ENCODE measurements at places on chromosomes 7 and 10.

DNA sequence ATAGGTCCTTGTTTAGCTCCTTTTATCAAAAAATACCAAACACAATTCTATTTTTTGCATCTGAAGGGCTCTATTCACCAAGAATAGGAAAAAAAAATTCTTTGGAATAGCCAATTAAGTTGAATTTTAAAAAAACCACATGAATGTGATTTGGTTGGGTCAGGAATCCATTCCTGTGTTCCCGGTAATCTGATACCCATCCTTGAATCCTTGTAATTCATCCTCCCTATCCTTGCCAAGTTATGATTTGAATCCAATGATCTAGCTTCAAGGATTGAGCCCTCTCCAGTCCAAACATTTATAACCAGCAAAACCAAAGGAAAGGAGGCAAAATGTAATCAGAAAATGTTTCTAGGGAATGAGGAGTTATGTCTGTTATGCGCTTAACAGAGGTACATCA is 86.6 kb downstream of the CFAP58 start:
- DNase-seq, result no peak

- DNase-seq, result no peak
These were observed 79.5 kb downstream of the NEBL start for GRCh38 chr10:20817646-20818045.

GRCh38 chr10:124573726-124574455 is 112.3 kb downstream of the LHPP start:
- DNase-seq, result no peak

DNA sequence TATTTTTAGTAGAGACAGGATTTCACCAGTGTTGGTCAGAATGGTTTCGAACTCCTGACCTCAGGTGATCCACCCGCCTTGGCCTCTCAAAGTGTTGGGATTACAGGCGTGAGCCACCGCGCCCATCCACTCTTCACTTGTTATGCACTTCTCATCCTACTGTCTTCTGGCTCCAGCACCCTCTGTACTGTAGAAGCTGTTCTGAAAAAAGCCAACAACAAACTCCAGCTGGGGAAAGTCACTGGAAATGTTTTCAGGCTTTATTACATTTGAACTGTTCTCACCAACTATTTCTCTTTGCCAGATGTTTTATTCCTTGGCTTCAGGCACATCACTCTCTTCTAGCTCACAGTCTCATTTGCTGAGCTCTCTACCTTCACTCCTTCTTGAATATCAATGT is 122.5 kb upstream of the EGR2 start:
- no peak for DNase-seq

GRCh38 chr10:93550606-93551005 is 15.9 kb upstream of the FFAR4 start:
- no peak for DNase-seq

DNA sequence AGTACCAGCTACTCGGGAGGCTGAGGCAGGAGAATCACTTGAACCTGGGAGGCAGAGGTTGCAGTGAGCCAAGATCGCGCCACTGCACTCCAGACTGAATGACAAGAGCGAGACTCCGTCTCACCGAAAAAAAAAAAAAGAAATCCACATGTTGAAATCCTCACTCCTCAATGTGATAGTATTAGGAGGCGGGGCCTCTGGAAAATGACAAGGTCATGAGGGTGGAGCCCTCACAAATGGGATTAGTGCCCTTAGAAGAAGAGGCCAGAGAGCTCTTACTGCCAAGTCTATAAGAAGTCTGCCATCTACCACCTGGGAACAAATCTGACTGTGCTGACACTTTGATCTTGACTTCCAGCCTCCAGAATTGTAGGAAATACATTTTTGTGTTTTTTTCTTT is 10.6 kb downstream of the MMD2 start:
- DNase-seq, result no peak

- no peak for DNase-seq
These were observed 41.7 kb upstream of the HSPA12A start for GRCh38 chr10:116784035-116784434.

DNA sequence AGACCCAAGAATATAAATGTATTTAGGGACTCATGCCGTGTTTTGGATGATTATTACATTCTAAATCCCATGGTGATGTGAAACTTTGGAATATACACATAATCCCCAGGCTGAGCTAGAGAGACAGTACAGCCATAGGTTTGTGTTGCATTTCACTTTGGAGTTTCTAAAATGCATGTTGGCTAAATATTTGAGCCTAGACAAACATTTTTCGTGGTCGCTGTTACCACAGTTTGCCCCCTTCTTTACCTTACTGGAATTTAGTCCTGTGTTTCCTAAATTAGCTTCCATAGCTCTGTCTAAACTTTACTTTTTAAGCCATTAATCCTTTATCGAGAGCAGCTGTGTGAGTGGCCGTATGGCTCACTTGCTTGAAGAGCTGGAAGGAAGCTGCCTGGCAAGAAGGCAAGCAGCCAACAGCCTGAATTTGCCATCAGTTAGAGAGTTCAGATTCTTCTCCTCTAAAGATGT is 192.0 kb downstream of the BICC1 start:
- no peak for DNase-seq

- DNase-seq, result no peak
These were observed 80.6 kb upstream of the OIT3 start for GRCh38 chr10:72812753-72813430.

GRCh38 chr10:88194961-88195367 is 331.5 kb downstream of the PTEN start:
- no peak for DNase-seq

DNA sequence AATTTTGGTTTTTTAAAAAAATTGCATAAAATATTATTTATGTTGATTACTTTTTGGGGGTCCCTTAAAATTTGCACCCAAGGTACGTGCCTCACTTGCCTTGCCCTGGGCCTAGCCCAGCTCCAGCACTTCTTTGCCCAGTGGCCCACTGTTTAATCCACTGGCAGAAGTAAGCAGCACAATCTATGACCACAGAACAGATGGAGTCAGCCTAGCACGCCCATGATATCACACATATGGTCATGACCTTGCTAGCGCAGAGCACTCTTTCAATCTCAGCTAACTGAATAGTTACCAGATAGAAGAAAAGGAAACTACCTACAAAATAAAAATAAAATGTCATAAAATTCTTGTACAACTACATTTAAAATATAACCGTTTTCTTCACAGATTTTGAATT is 5.6 kb downstream of the OGA start:
- no peak for DNase-seq

DNA sequence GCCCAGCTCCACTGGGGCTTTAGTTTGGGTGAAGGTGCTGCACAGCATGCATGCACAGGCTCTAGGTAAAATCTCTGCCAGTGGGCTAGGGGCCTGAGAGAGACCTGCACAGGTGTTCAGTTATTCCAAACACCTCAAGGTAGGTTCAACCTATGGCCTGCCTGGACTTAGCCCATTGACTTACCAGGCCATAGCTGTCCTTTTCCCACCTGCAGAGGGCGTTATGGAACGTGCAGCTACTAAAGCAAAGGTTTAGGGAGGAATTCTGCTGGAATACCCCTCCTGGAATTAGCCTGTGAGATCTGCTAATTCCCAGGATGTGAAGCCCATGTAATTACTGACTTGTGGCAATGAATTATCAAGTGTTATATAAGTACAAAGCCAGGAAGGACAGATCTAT is 3.6 kb downstream of the VWC2 start:
- DNase-seq, result no peak

DNA sequence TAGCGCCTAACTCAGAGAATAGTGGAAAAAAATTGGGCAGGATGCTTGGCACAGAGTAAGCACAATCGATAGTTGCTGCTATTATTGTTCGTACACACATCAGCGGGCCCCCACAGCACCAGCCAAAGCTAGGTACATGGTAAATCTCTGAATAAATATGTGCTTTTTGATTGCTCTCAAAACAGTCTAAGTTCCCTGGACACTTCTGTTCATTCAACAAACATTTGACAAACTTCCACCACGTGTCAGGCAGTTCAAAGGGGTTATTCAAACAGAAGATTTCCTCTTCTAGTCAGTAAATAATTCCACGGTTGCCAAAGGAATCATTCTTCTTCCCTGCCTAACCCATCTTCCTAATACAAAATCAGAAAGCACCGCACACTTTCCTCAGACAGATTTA is 150.8 kb downstream of the DGKI start:
- no peak for DNase-seq

GRCh38 chr7:113710310-113711096 is 208.3 kb downstream of the PPP1R3A start:
- DNase-seq, result peak; percentile 62

DNA sequence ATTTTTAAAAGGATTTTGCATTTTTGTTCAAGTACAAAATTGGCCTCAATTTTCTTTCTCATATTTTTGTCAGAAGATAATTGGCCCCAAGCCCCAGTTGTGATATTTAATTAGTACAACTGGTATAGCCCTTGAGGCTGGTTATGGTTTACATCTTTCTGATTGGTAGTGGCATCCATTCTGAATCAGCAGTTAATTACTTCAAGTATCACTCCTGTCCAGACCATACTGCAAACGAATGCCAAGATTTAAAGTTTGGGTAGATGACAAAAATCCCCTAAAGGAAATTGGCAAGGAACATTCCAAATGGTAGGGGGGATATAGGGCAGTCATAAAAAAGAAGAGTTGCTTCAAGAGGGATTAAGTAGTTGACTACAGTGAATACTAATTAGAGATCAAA is 23.1 kb downstream of the MYPN start:
- DNase-seq, result no peak

- no peak for DNase-seq
These were observed 97.9 kb downstream of the DOCK1 start for GRCh38 chr10:127003032-127003685.

DNA sequence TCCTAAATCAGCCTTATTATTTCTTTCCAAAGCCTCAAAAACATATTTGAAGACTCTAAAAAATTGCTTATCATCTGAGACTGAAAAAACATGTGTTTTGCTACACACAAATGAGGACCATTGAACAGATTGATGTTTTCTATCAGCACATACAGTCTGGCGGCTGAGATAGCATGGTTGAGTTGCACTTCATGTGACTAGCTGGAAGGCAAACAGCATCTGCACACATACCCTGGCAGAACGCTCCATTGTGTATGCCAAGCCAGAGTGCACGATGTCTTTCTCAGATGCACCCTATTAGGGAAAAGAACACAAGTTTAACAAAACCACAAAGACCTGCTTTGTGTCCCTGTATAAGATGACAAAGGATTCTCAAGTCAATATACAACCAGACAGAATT is 33.0 kb downstream of the FAM25A start:
- DNase-seq, result no peak

- DNase-seq, result no peak
These were observed 52.1 kb upstream of the NME8 start for GRCh38 chr7:37796138-37796775.

DNA sequence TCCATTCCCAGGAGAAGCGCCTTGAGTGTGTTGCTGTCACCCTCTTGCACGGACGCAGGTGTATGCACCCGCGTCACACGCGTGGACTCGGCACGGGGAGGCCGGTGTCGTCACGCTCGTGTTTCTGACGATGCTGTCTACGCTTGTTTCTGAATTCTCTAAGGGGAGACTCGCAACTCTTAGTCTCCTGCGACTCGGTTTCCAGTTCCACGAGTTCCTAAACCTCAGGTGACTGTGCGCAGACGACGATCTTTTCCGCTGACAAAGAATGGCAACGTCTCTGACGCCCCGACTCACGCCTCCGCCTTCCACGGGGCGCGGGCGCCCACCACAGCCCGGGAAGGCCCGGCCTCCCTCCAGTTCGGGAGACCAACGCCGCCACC is 579 bp downstream of the IDI1 start:
- no peak for DNase-seq

GRCh38 chr10:107847620-107848019 is 683.1 kb upstream of the SORCS1 start:
- peak; percentile 1 for DNase-seq

- DNase-seq, result no peak
These were observed 24.0 kb downstream of the AGK start for GRCh38 chr7:141575164-141575563.

DNA sequence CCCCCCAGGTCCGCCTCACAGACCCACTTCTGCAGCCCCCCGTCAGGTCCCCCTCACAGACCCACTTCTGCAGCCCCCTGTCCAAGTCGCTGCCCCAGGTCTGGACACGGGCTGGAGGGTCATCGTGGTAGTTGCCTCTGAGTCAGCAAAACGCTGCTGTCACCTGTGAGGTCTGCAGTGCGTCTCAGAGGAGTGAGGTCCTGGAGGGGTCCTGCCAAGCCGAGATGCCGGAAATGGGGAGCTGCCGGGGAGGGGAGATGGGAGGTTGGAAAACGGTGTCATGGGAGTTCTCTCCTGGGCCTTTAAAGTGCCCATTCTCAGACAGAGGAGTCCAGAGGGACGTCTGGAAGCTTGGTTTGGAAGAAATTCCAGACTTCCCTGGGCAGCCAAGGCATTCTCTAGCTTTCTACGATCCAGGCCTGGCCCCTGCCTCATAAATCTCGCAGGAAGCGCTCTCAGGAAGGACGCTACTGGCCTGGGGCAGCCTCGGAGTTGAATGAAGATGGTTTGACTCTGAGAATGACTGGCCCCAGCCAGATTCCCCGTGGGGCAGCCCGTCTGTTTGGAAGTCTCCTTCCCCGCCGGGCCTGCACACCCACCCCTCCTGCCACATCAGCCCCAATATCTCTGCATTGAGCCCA is 38.7 kb downstream of the CALML3 start:
- DNase-seq, result no peak

DNA sequence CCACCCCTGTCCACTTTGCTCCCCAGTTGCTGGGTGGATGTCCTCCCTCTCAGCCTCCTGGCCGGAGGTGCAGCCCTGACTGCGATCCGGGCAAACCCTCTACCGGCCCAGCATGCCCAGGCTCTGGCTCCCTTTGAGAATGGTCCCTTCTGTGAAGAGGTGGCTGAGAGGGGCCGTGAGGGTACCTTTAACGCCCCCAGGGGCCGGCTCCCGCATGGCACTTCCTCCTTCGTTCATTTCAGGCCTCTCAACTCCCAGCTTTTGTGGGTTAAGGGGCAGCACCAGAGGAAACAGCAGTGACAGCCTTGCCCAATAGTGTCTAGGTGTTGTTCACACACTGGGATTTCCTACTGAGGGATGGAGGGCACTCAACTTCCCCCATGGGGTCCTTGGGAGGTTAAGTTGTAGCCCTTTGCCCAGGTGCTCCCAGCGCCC is 33.2 kb upstream of the HABP2 start:
- peak; percentile 13 for DNase-seq

DNA sequence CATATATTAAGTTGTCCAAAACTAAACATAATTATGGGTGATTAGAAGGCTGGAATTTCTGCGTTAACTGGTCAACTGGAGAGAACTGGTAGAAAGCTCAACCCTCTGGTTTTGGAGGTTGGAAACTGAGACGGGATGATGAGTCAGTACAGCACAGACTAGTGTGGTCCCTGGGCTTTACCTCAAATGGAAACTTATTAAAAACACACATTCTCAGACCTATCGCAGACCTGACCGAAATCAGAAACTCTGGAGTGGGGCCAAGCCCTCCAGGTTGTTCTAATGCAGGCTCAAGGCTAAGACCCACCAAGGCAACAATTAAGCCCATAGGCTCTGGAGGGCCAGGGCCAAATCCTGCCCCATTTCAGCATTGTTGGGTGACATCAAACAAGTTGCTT is 136.9 kb downstream of the KCNMA1 start:
- no peak for DNase-seq

Measured in germinal center (tissue), 1 donor.